ENCODE measurements at places on chromosomes 4 and X. TPM values are rescaled to one million over a fixed set of nuclear protein-coding genes. Genes with fewer than 3 reads are reported as not detected.
A peak's percentile ranks its signal among the peaks of the same experiment; 100 is the strongest.

- DNase-seq: peak; percentile 2
Measured at GRCh38 chr4:123866796-123867195, 470.2 kb downstream of the SPRY1 start.

DNA sequence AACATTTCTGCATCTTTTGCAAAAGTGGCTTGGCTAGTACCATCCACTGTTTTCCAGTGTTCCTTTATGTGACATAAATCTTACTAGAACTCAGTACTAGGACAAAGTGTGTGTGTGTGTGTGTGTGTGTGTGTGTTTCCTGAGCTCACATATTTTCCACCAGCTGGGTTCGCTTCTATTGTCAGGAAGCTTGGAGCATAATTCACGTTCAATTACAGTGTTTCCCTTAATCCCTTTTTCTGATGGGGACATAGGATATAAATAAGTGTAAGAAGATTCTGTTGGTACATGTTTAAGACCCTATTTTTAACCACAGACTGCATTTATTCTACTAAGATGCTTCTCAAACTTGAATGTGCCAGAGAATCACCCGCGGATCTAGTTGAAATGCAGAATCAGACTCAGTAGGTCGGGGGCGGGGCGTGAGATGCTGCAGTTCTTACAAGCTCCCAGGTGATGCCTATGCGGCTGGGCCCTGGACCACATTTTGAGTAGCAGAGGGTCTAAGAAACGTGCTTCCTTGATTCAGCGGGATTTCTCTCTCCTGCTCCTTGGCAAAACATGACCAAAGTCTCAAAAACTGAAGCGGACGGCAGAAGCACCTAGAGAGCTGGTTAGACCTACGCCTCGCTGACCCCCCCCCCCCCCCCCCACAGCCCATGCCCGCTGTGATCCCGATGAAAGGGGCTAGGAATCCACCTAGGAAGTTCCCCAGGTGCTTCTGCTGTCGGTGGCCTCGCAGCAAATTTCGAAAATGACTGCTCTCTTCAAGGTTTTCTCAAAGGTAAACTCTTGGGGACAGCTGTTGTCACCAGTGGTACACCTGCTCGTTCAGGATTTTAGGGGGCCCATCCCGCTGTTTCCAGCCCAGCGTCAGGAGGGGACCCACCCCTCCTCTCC is 797 bp downstream of the CD99L2 start:
- DNase-seq: peak; percentile 2

DNA sequence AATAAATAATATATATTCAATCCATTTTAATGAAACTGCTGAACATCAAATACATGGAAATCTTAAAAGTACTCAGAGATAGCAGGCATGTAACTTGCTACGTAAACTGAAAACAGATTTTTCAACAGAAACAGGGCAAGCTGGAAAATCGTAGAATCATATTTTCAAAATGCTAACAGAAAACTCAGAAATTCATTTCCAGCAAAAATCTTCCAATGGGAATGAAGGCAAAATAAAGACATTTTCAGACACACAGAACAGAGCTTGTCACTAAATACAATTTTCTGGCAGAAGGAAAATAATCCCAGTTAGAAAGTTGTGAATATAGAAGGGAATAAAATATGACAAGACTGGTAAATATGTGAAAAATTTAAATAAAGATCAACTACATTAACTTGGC is 419.9 kb upstream of the ZFP42 start:
- DNase-seq: no peak

Gene GAGE1
- total RNA-seq: not detected
